ENCODE measurements at places on chromosomes 1 and 21.

- no peak for DNase-seq
Observed at GRCh38 chr1:46806196-46807020, 7.6 kb downstream of the CYP4B1 start.

DNA sequence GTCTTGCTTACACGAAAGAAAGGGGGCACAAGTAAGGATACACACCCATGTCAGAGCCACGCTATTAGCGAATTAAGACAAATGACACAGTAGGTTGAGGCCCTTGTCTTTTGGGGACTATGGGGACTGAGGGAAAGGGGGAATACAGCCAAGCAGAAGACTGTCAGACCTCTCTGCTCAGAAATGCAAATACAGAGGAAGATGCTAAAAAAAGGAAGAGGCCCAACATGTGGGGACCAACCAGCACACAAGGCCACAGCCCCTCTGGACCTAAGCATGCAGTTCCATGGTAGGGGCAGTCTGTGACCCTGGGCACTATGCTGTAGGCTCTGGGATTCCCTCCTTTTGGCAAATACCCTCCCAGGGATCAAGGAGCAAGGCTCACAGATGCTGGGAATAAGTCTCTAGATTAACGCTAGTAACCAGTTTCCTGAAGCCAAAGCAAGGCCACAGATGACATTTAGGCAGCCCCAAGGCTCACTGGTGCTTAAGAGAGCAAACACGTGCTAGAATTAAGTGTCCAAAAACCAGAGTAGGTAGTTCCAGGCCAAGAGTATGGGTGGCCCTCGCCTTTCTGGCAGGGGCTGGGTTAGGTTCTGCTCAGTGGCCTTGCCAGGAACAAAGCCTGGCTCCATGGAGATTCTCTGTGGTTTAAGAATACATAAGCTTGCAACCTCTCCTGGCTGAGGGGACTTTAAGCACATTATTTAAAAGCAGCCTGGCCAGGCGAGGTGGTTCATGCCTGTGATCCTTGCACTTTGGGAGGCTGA is 38.2 kb downstream of the RABIF start:
- no peak for DNase-seq

DNA sequence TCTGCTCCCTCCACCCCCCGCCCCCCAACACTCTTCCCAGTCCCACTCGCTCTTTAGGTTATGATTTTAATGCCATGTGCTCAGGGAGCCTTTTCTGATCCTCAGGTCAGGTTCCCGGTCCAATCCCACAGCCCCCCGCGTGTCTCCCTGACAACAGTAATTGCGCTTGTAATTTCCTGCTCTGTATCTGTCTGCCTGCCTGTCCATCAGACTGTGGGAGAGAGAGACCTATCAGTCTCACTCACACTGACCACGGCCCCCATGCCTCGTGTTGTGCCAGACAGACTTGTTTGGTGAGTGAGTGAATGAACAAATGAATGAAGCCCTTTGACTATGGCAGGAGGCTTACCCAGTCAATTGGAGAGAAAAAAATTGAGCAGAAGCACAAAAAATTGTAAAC is 50.8 kb upstream of the ECE1 start:
- DNase-seq, result no peak

- no peak for DNase-seq
Observed at GRCh38 chr1:15014516-15014915, 139.0 kb upstream of the TMEM51 start.

DNA sequence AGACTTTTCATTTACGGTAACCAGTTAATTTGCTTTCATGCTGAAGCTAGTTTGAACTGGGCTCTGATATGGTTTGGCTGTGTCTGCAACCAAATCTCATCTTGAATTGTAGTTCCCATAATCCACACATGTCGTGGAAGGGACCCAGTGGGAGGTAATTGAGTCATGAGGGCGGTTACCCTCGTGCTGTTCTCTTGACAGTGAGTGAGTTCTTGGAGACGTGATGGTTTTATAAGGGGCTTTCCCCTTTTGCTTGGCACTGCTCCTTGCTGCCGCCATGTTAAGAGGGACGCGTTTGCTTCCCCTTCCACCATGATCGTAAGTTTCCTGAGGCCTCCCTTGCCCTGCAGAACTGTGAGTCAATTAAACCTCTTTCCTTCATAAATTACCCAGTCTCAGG is 10.3 kb upstream of the FHAD1 start:
- no peak for DNase-seq

GRCh38 chr1:186896211-186896610 is 67.5 kb downstream of the PLA2G4A start:
- no peak for DNase-seq

GRCh38 chr1:170351366-170351946 is 180.5 kb upstream of the GORAB start:
- DNase-seq, result no peak

GRCh38 chr1:26320896-26321295 is 3.1 kb downstream of the CD52 start:
- DNase-seq, result no peak

DNA sequence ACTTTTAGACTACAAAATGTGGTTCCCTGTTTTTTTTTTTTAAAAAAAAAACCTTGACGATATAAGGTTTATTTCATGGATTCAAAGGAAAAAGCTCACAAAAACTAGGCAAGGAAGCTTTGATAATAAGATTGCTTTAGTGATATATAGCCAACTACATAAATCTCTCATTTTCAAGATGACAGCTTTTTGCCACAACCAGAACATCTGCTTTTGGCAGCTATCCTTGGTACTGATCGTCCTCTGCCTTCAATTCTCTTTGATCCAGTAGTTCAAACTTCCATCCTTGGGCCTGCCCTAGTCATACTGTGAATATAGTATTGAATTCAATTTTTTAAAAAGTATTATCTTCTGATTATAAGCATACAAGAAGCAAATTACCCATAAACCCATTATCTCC is 72.9 kb upstream of the CD53 start:
- DNase-seq, result no peak

DNA sequence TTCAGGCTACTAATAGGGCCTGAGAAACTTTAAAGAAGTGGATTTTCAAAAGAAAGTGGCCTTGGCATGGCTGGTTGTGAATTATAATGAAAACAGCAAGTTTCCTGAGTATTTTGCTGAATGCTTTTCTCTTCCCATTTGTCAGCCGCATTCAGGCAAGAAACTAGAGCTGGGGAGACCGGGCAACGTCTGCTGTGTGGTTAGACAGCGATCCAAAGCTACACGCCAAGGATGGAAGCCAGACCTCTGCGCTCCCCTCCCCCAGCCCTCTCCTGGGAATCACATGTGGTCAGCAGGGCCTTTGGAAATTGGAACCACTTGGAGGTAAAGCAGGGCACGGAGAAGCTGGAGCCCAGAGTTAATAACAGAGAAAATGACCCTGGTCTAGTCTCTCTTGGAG is 114.1 kb upstream of the CD34 start:
- no peak for DNase-seq

DNA sequence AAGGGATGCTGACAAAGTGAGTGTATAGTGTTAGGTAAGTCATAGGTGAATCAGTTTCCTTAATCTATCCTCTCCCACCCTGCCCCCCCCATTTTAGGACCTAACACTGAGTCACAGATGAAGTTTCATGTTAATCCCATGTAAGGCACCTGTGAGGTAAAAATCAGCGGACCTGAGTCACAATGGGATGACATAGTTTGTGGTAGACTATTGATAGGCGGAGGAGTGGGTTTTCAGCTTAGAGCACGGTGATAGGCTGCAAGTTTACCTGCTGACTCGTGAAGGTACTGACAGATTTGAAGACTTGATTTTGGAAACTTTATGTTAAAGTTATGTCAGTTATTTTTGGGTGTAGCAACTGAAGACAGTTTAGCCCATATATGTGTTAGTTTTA is 1.7 kb downstream of the TOR1AIP1 start:
- peak; percentile 63 for DNase-seq

- DNase-seq, result no peak
Observed at GRCh38 chr1:36154765-36155407, 1.1 kb upstream of the MAP7D1 start.

- no peak for DNase-seq
Observed at GRCh38 chr1:228091084-228091483, 8.6 kb downstream of the ARF1 start.

- DNase-seq, result no peak
Observed at GRCh38 chr1:166693158-166693557, 146.1 kb upstream of the POGK start.

DNA sequence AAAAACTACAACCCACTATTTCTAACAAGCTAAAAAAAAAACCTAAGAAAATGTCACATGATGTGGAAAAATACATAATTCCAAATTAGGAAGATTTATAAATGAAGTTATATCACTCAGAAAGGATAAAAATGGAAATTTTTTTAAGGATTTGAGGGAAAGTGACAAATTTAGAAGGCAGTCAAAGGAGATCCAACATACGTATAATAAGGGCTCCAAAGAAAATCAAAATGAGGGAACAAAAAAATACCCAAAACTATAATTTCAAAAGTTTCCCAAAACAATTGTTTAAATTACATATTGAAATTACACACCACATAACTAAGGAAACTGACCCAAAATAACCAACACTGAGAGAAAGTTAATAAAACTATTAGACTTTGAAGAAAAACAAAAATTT is 381.1 kb upstream of the KAZN start:
- no peak for DNase-seq

DNA sequence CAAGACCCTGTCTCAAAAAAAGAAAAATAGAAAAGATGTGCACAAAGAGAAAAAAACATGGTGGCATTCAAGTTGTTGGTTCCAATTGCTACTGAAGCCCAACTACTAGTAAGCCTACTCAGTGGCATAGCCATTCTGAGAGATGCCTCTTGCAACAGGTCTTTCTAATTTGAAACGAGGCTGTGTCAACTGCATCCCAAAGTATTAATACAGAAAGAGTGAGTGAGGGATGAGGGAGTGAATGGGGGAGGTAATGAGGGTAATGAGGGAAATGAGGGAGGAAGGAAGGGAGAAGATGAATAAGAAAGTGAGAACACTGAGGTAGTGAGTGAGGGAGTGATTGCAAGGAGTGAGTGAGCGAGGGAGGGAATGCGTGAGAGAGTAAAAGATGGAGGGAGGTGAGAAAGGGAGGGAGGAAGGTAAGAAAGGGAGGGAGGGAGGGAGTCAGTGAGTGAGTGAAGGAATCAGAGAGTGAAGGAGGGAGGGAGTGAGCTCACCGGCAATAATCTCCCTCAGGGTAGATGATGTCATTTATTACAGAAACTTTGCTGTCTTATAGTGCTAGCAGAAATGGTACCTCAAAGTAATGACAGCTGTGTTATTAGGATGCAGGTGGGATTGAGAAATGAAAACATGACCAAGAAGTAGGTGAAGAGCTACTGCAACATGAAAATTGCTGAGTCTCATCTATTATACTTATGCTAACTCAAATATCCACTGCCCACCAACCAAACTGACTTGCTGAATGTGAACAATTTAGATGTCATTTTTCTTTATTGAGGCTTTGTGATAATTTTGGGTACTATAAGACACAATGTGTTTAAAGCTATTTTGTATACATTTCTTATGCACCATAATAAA is 75.6 kb upstream of the ADAM30 start:
- no peak for DNase-seq

GRCh38 chr1:171279678-171280077 is 31.4 kb downstream of the FMO1 start:
- no peak for DNase-seq

GRCh38 chr1:66384258-66384921 is 149.6 kb upstream of the SGIP1 start:
- no peak for DNase-seq

GRCh38 chr1:109412551-109412950 is 13.7 kb downstream of the PSMA5 start:
- no peak for DNase-seq

GRCh38 chr1:183870351-183871077 is 65.6 kb downstream of the RGL1 start:
- DNase-seq, result no peak

GRCh38 chr1:13730751-13731482 is 30.9 kb downstream of the PRDM2 start:
- peak; percentile 75 for DNase-seq

DNA sequence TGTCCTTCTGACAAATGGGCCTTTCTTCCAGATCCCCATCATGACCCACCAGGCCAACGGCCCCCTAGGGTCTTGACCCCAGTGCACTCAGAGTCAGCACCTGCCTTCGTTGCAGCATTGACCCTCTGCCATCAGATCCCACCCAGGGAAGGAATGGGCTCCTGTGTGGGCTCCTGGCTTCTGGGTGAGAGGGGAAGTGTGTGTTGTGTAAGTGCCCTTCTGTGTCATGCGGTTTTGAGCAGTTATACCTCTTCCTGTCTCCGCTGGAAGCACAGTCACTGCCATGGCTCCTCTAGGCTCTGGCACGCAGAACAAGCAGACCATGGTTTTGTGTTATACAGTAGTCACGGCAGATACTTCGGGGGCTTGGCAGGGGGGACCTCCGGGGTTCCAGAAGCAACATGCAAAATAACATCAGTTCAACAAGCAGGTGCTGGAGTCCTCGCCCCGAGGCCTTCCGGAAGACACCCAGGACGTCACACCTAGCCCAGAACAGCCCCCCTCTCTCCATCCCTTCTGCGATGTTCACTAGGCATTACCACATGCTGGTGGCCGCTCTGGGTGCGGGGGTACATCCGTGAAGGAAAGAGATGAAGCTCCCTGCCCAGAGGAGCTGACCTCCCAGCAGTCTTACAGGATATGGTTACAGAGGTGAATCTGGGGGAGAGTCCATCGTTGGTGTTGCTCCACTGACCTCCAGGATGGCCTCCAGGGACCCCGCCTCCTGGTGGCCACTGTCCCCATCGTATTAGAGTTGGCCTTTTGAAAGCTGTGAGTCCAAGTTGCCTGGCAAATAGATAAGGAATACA is 17.4 kb upstream of the KCNAB2 start:
- peak; percentile 61 for DNase-seq
